HCT116 (cell line): ENCODE measurements at places on chromosomes 6 and 20. TPM values are rescaled to one million over a fixed set of nuclear protein-coding genes. Genes with fewer than 3 reads are reported as not detected.
A peak's percentile ranks its signal among the peaks of the same experiment; 100 is the strongest.

DNA sequence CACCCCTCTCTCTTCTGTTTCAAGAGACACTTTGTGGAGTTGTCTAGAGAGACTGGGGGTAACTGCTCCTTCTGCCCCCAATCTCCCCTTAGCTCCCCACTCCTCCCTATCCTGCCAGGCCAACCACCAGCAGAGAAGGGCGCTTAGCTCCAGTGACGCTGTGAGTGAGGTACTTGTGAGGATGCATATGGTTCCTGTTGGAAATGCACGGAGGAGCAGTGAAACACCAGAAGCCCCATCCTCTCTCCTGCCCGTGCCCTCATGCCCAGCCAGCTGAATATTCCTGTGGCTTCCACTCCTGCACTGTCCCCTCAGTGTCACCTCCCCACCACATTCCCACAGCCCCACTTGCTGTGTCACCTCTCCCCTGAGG lies 11.9 kb downstream of the NT5E start:
- H3K36me3 ChIP-seq = no peaks in the 10 kb centered on the region
- H3K4me1 ChIP-seq = peaks cover 100% of the 10 kb centered on the region
- H3K27ac ChIP-seq = no peak overlapping the region
- no peak for DNase-seq
- H3K27me3 ChIP-seq = no peaks in the 10 kb centered on the region

DNA sequence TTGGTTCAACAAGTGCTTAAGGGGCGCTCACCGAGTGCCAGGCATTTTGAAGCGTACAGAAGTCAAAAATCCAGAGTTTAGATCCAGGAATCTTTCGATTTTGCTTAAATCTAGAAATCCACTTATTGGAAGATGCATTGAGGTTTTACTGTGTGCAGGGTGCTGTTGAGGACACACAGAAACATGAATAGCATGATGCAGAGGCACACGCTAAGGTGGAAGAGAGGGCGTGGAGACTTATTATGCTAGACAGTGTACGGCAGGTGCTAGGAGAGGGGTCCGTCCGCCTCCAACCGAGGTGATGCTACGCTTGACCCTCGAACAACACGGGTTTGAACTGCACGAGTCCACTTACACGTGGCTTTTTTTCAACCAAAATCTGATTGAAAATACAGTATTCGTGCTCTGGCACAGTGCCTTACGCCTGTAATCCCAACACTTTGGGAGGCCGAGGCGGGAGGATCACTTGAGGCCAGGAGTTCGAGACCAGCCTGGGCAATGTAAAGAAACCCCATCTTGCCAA lies 1.0 kb upstream of the KIF13A start:
- peak overlapping the region; percentile 75 for H3K4me3 ChIP-seq
- peak overlapping the region; percentile 86 for H3K27ac ChIP-seq
- peaks cover 28% of the 10 kb centered on the region for H3K4me1 ChIP-seq

GRCh38 chr6:21663966-21664313 lies 70.4 kb downstream of the SOX4 start:
- no peak for DNase-seq
- H3K27me3 ChIP-seq = no peaks in the 10 kb centered on the region
- H3K36me3 ChIP-seq = no peaks in the 10 kb centered on the region
- peak overlapping the region; percentile 45 for H3K4me3 ChIP-seq
- no peak overlapping the region for H3K27ac ChIP-seq
- H3K4me1 ChIP-seq = no peaks in the 10 kb centered on the region

GRCh38 chr20:57465486-57465885 lies 59.5 kb downstream of the CTCFL start:
- no peak overlapping the region for H3K27ac ChIP-seq
- no peaks in the 10 kb centered on the region for H3K4me1 ChIP-seq
- H3K27me3 ChIP-seq = 0 out of 2 replicates have a peak, but pooled peaks cover 4% of the 10 kb centered on the region

DNA sequence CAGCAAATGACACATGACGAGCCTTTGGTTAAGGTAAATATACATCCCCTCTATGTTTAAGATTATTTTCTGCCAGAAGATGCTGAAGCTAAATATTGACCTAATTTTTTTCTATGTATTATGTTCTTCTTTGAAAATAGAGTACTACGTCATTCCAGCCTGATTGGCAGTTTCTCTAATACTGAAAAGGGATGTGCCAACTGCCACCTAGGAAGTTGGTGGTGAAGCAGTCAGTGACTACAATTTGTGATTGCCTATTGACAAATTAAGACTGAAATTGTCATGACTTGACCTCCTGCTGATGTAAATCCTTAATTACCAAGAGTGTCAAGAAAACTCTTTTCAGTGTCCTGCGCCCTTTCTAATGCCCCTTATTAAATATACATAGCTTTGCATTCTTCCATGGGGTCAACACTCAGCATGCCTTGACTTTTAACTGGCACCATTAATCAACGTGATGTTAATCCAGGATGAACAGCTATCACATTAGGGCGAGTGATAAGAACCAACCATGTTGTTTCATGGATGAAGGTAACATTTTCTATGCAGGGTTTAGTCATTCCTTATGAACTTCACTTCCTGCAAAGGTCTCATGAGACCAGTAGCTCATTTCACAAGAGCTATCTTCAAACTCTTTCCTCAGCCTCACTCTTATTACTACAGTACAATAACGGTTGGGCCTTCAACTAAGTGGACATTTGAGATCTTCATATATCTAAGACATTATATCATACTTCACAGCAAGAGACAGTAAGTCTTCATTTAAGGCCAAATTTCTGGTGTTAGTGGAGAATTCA lies 22.5 kb upstream of the SGK1 start:
- no peak overlapping the region for H3K27ac ChIP-seq
- no peak overlapping the region for H3K4me3 ChIP-seq
- no peaks in the 10 kb centered on the region for H3K36me3 ChIP-seq
- no peaks in the 10 kb centered on the region for H3K27me3 ChIP-seq
- H3K4me1 ChIP-seq = no peaks in the 10 kb centered on the region

DNA sequence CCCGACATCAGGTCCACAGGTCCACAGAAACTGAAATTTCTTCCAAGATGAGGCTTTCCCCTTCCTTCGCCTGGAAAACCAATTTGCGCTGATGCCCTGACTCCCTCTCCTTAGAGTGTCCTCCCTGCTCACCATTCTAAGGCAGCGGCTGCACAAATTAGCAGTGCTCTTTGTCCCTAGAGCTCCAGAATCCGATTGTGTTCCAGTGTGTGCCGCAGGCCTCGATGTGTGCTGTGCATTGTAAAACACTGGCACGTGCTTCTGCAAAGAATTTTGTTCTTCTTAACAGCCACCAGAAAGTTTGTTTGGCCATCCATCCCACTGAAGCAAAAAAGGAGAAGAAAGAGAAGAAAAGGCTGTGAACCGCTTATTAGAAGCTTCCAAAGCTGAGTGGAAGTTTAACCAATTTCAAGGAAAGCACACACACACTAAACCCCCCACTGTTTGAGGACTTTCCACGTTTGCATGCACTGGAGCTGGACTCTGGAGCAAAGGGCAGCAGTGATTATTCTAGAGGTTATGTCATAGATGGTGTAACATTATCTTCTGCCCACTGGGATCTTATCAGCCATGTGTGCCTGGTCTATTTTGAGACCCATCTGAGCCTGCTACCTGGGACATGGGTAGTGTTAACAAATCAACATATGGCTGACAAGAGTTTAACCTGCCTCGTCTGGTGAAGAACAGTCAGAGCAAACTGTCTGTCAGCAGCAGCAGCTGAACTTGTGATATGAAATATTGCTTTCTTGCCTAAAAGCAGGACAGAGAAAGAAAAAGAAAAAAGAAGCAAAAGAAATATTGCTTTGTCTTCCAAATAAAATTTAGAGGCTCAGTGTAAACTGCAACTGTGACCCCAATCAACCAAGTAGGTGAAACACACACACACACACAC lies 64.9 kb upstream of the RREB1 start:
- no peak for DNase-seq
- no peaks in the 10 kb centered on the region for H3K36me3 ChIP-seq
- no peak overlapping the region for H3K4me3 ChIP-seq
- no peaks in the 10 kb centered on the region for H3K27me3 ChIP-seq
- no peaks in the 10 kb centered on the region for H3K4me1 ChIP-seq

DNA sequence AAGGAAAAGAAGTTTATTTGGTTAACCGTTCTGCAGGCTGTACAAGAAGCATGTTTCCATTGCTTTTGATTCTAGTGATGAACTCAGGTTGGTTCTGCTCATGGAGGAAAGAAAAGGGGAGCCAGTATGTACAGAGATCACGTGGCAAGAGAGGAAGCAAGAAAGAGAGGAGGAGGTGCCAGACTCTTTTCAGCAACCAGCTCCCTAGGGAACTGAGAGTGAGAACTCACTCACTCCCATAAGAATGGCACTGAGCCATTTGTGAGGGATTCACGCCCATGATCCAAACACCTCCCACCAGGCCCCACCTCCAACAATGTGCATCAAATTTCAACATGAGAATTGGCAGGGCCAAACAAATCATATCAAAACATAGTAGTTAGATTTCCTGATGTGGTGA lies 649.1 kb downstream of the EPM2A start:
- no peak overlapping the region for H3K4me3 ChIP-seq
- H3K36me3 ChIP-seq = no peaks in the 10 kb centered on the region
- no peak overlapping the region for H3K27ac ChIP-seq
- DNase-seq = no peak
- no peaks in the 10 kb centered on the region for H3K27me3 ChIP-seq
- H3K4me1 ChIP-seq = no peaks in the 10 kb centered on the region

DNA sequence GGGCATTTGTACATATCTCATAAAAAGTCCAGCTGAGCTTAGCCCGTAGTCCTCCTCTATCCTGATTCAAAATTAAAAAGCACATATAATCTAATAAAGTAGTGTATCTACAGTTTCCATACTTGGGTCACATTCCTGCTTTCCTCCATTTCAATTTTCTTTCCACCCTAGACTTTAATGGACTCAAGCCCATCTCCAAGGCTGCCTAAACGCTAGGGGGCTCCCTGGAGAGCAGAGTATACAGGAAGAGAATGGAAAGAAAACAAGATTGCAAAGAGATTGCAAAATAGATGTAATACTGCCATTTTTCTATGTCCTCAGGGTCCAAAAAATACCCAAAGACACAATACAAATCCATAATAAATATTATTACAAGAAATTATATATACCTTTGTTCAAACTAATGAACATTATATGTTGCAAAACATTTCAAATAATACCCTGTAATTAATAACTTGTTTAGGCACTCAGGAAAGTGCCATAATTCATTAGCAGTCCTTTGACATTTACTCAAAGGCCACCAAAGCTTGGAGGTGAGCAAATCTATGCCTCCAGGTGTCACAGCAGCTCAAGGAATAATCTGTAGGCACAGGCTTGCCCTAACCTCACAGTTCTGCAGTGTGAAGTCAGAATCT lies 2.4 kb upstream of the MCM3 start:
- no peaks in the 10 kb centered on the region for H3K27me3 ChIP-seq
- H3K36me3 ChIP-seq = peaks cover 17% of the 10 kb centered on the region
- no peak overlapping the region for H3K4me3 ChIP-seq
- peaks cover 22% of the 10 kb centered on the region for H3K4me1 ChIP-seq

DNA sequence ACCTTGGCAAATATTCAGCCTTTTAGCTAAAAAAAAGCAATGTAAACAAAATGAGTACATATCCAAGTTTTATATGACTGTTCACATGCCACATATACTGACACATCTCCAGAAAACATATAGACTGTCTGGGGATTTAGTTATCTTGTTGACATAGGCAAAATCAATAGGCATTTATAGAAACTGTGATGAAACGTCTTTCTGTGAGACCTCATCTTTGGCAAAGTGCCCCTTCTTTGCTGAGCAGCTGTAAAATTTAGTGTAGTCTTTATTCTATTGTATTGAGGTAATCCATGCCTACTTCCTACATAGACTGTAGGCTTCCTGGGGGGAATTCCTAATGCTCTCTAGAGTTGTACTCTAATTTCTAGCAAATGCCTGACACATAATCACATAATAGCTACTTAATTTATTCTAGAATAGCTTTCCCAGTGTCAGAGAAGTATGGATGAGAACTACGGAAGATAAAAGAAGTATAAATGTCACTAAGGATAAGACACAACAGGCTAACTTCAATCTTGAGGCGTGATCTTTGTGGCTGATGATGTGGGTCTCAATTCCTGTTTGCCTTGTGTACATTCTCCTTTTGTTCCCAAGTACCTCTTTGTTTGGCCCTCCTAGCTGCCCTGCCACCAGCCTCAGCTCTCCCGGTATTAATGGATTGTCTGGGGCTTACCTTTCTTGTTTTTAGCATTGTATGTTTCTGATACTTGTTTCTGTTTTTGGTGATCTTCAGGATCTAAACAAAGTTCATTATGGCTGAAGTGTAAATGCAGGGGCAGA lies 30.6 kb downstream of the PTCHD4 start:
- no peak for DNase-seq
- no peaks in the 10 kb centered on the region for H3K36me3 ChIP-seq
- no peak overlapping the region for H3K4me3 ChIP-seq
- H3K4me1 ChIP-seq = no peaks in the 10 kb centered on the region
- H3K27ac ChIP-seq = no peak overlapping the region
- no peaks in the 10 kb centered on the region for H3K27me3 ChIP-seq

The FIG4 gene
- total RNA-seq = 15.7 TPM

The SS18L1 gene
- total RNA-seq = 28.1 TPM
